ENCODE measurements at places on chromosomes 6 and 20.

GRCh38 chr20:23152902-23153301 lies 66.8 kb upstream of the CD93 start:
- DNase-seq, result no peak

GRCh38 chr6:52754443-52754842 lies 8.8 kb downstream of the GSTA2 start:
- no peak for DNase-seq

- no peak for DNase-seq
Observed at GRCh38 chr6:101150226-101150625, 243.3 kb upstream of the GRIK2 start.

- DNase-seq, result no peak
Observed at GRCh38 chr20:61353261-61354000, 101.4 kb downstream of the CDH4 start.

- DNase-seq, result no peak
Observed at GRCh38 chr6:17941318-17941717, 46.1 kb downstream of the KIF13A start.

- DNase-seq, result no peak
Observed at GRCh38 chr20:48839154-48839917, 11.5 kb upstream of the PREX1 start.

DNA sequence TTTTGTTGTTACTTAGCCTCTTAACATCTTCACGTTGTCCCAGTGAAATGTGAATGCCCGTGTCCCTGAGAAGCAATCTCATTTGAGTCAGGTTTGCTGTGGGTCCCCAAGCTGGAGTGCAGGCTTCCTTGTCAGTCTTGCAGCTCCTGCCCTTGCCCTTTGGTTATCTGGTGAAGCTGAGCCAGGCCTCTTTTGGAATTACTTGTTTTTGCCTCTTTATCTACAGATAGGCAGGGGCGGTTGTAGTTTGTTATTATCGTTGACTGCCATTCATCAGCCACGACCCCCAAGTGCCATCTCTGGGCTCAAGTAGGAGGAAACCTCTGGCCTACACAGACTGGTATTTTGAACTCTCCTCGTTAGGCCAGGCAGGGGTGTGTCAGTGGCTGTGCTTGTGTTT lies 2.2 kb downstream of the TMEM14C start:
- DNase-seq, result no peak

DNA sequence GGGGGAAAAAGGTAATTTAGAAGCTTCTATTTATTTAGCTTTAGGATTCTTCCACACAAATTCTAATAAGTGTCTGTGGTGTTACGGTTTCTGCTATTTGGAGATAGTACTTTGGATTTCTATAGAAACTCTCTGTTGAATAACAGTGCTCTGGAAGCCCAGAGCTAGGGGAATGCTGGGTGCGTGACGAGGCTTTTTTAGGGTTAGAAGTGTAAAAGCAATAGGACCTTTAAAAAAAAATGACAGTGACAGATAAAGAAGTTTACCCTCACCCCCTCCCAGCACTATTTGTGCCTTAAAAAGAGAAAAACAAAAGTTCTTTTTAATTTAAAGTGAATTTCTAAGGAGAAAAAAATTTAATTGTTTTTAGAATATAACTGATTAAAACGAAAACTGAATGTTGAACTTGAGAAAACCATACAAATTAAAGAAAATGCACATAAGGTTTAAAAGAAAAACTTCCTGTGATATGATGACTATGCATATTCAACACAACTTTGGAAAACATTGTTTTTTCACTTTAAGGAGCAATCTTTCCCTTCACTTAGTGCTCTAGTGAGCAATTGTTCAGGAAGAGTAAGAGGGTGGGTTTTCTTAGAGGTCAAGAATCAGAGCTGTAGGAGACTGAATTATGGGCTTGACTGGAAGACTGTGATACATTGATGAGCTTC lies 89.6 kb upstream of the RIPOR2 start:
- DNase-seq, result no peak

- DNase-seq, result no peak
Observed at GRCh38 chr6:136326038-136326553, 36.5 kb upstream of the BCLAF1 start.

- no peak for DNase-seq
Observed at GRCh38 chr20:50260479-50261221, 70.0 kb downstream of the CEBPB start.

- no peak for DNase-seq
Observed at GRCh38 chr6:38378801-38379200, 260.9 kb downstream of the BTBD9 start.

- no peak for DNase-seq
Observed at GRCh38 chr20:48300529-48300928, 515.2 kb upstream of the SULF2 start.

GRCh38 chr6:96015518-96016333 lies at the start of gene FUT9:
Gene FUT9 (plus strand): TSS chr6:96015974. CDS start chr6:96203156, 187,182 bp downstream.
- DNase-seq, result no peak

DNA sequence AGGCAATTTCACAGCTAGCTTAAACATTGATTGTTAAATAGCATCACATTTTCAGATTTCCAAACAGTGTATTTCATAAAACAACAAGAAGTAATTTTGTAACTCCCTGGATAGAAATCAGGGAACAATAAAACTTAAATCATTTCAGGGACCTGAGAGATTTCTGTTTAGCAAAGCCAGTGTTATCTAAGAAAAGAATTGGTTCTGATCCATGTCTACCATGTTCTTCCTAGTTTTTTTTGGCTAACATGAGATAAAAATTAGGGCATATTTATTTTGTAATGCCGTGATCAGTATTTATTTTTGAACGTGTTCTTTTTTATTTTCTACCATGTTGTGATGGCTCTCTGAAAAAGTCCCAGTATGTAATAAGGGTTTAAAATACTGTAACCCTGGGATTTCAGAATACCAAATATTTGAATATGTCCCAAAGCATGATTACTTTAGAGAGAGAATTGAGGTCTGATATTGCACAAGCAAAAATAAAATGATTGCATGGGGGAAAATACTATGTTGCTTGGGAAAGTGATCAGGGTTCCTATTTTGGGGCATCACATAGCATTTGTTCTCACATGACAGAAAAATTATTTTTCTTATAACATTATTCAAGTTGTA lies 188.7 kb upstream of the CEP162 start:
- no peak for DNase-seq

DNA sequence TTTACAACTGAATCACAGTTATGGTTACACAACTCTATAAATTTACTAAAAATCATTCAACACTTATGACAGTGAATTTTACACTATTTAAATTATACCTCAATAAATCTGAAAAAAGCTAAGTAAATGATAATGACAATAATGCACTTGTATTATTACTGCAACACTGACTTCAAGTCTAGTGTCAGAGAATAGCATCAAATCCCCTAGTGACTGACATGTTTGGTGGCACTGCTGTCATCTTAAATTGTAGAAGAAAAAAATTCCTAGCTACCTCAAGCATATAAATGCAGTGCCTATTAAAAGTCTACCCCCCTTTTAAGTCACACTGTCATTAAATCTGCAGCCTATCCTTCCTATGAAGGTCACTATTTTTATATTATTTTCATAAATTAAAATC lies 189.4 kb upstream of the RUNX2 start:
- no peak for DNase-seq

DNA sequence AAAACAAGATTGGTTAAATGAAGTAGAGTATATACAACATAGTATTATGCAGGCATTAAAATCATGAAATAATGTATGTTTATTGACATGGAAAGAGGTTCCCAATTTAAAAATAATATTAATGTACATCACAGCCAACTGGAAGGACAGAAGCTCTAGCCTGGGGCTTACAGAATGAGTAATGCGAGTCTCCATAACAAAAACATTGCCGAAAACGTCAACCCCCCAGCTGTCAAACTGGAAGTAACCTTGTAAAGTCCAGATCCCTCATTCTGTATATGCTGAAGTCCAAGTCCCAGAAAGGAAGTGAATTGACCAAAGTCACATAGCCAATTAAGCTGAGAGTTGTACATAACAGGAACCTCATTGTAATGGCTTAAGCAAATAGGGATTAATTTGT lies 128.7 kb upstream of the ECI2 start:
- DNase-seq, result no peak

GRCh38 chr6:166422201-166422940 lies 39.6 kb upstream of the MPC1 start:
- no peak for DNase-seq

GRCh38 chr6:2310042-2310441 lies 64.6 kb upstream of the GMDS start:
- DNase-seq, result no peak

DNA sequence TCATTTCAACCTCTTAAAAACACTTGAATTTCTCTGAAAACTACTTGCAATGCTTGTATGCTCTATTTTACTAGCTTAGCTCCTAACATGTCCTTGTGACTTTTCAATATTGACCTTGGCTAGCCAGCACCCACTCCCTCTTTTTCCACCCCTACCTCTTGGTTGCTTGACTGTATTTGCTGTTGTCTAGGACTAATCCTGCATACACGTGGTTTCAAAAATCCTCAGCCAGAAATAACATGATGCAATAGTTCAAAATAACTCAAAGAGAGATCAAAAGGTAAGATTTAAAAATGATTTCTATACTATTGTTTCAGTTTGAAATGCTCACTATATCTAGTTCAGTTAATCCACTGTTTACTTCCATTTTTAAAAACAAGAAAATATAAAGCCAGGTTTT lies 102.3 kb upstream of the TBX18 start:
- DNase-seq, result no peak

DNA sequence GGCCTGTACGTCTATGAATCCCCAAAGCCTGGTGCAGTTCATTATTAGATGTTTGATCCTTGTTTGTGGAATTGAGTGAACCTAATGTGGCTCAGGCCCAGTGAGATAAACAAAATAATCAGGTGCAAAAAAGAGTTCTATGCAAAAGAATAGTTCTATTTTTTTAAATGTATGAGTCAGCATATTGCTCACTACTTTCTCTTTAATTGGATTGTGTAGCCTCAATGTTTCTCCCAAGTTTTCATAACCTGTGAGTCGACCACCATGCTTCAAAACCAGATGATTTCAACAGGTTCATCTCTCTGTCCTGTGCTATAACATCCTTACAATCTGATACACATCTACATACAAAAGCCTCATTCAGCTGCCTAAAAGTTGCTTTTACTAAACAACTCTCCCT lies 116.5 kb upstream of the HDAC2 start:
- DNase-seq, result no peak

DNA sequence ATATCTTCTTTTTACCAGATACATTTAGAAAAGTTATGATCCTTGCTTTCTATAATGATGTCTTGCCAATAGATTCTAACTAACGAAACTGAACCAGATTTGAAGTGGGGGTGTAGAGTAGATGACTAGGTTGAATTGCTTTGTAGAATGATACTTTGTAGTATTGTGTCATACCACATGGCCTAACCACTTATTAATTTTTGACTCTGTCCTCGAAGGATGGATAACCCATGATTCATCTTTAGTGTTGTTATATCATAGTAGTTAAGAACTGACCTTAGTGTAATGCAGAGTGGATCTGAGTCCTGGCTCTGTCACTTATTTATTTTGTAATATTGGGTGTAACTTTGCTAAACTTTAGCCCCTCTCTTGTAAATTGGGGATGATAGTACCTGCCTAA lies 4.5 kb downstream of the PHF3 start:
- no peak for DNase-seq

DNA sequence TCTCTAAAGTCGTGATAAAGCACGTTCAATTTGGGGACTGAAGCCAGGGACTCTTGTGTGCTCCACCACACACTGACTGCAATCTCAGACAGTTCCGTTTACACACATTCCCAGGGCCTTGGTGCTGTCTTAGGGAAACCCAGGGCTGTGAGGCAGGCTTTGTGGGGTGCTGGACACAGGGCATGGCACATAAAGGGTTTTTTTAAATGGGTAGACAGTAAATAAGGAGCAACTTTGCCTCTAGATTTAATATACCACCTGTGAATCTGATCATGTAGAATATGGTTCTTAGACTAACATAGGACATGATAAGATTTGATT lies 2.3 kb downstream of the ENTPD6 start:
- no peak for DNase-seq

DNA sequence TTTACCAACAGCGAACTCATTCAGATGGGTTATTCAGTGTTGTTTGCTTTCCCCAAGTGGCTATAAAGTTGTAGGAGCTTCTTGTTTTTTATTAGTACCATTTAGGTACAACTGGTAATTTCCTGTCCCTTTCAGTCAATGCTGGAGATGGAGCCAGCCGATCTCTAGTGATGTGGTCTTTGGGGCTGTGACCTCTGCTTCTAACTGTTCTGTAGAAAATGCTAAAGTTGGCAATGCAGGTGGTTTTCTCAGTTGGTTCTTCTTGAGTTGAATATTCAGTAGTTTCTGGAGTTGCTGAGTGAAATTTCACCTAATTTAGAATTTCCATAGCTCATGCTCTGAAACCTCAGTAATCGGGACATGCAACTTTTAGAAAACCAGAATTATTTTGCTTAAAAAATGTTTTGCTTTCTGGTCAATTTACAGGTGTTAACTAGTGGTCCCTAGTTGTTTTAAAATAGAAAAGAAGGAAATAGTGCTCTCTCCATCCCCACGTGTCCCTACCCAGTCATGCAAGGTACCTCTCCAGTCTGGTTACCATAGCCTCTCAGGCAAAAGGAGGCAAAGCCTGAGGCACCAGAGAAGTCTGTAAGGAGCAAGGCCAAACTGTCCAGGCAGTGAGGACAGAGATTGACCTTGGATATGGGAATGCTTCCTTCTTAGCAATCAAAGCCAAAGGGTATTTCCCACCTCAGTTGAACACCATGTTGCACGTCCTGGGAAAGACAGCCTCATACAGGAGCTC lies 27.3 kb upstream of the GABRR1 start:
- DNase-seq, result no peak

GRCh38 chr6:18276610-18277236 lies 12.4 kb upstream of the DEK start:
- no peak for DNase-seq

- no peak for DNase-seq
Observed at GRCh38 chr6:43743682-43744381, 26.2 kb upstream of the VEGFA start.

DNA sequence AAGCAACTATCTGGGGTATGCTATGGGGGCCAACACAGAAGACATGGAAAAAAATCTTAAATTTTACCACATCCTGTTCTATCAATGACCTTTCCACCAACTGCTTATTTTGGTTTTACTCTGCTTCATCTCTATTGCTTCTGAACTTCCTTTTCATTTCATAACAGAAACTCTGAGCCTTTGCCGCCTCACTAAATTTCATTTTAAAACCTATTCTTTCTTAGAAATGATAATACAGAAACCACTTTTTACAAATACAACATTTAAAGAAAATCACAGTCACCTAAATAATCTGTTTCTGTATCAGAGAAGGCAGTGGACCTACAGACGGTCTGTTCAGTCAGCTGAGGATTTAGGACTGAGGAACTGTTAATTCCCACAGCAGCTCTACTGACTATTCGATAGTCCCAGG lies 117.5 kb downstream of the KCNQ5 start:
- no peak for DNase-seq

DNA sequence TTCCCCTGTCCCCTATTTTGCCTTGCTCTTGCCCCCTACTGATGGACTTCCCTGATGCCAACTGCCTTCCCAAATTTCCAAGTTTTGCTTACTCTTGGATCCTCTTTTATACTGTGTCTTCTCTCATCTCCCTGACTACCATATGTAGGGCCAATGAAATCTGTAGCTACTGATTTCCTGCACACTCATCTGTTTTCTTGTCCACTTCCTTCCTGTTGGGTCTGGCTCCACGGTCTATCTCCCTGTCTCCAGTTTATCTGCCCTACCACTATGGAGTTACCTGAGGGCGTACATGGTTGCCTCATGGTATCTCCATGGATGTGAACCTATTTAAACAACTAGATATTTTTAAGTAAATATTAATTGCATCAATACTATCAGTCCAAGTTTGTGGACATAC lies 140.3 kb upstream of the MCHR2 start:
- no peak for DNase-seq

All from activated naive CD4-positive, alpha-beta T cell treated with Interleukin-2 at 50 U/mL for 16 hours (primary cell).